ENCODE measurements at places on chromosomes 2 and 18. TPM values are rescaled to one million over a fixed set of nuclear protein-coding genes. Genes with fewer than 3 reads are reported as not detected.

Gene MDH1B
- 0.29 TPM for total RNA-seq

Gene ANKRD30BL
- total RNA-seq, result not detected

Gene GPR155
- 2.3 TPM for total RNA-seq

Gene GYPC
- 85.2 TPM for total RNA-seq

Gene RFX8
- not detected for total RNA-seq

Gene YES1
- 7.9 TPM for total RNA-seq

Gene REEP1
- total RNA-seq, result 0.13 TPM

Gene PSMA8
- 0.87 TPM for total RNA-seq

Gene COL3A1
- 0.76 TPM for total RNA-seq

Gene TNFRSF11A
- 1.3 TPM for total RNA-seq

Gene MTX2
- total RNA-seq, result 35.1 TPM

Gene CCDC141
- 0.58 TPM for total RNA-seq

Gene ALPP
- not detected for total RNA-seq

Gene ST6GAL2
- total RNA-seq, result not detected

Gene CFAP221
- total RNA-seq, result not detected

Gene ASB18
- not detected for total RNA-seq

Gene SERPINB10
- total RNA-seq, result 0.27 TPM

Gene DLX1
- total RNA-seq, result not detected

Gene KCTD1
- 2.6 TPM for total RNA-seq

Gene ZBTB7C
- 0.29 TPM for total RNA-seq

Gene INHA
- total RNA-seq, result not detected

Gene PLEKHM3
- total RNA-seq, result 5.4 TPM
